ENCODE measurements at places on chromosomes 5 and 9.

DNA sequence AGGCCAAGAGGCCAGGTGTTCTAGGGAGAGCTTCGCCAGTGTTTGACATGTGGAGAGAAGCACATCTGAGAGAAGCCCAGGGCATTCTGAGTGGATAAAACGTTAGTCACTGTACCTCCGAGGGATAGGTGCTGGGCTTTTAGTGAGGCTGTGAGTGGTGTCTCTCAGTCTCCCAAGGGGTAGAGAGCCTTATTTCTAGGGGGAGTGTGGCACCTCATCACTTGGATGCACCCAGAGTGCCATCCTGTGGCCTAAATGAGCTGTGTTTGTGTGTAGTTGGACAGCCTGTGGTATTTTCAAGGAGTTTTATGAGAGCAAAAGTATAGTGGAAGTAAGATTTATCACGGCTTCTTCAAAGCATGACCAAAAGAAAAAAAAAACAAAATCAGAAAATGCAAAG is 1046.9 kb upstream of the WWC1 start:
- DNase-seq, result no peak

DNA sequence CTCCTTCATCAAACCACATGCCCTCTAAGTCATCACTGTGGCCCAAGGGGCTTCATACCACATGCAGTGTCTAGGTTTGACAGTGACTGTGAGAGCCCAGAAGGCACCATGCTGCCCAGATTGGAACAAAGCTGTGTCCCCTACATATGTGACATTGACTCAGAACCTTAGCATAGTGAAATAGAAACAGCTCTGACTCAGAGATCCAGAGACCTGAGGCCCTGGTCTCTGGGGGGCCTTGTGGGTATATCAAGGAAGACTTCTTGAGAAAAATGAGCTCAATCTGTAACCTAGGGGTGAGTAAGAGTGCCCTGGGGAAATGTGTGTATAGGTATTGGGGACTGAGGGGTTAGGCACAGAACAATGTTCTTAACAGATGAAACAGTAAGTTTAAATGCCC is 7.1 kb upstream of the ENTREP1 start:
- DNase-seq, result no peak

DNA sequence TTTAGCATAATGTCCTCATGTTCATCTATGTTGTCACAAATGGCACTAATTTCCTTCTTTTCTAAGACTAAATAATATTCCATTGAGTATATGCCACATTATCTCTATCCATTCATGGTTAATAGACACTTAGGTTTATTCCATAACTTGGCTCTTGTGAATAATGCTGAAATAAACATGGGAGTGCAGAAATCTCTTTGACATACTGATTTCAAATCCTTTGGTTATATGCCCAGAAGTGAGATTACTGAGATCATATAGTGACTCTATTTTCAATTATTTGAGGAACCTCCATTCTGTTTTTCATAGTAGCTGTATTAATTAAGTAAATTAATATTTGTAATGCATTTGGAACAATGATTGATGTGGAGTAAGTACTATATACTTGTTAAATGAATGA is 13.0 kb downstream of the SMIM3 start:
- DNase-seq, result no peak

DNA sequence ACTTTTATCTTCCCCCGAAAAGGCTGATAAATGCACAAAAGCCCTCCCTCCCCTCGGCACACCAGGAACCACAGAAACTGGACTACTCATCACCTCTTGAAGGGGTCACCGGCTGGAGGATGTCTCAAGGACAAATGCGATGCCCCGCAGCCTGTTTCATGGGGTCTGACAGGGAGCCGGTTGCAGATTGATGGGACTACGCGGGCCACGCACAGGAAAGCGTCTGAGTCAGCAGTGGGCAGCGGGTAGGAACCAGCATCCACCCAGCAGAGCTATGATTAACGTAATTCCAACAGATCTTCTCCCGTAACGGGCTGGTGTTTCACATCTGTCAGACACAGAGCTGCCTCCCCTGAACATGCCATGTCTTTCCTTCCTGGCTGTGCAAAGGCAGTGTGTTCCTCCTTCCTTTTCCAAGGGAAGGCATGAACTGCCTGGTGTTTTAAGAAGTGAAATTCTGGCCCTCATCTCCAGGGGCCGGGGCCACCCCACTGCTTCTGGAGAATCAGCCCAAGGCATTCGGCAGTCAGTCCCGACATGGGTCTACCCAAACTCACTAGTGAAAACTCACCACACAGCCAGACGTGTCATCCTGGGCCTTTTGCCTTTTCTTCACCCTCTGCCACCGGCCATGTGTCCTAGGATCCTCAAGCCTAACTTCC is 144.4 kb upstream of the PHYKPL start:
- no peak for DNase-seq

Measured in NCI-H1930 (cell line).